ENCODE measurements at places on chromosomes 3 and 15.

DNA sequence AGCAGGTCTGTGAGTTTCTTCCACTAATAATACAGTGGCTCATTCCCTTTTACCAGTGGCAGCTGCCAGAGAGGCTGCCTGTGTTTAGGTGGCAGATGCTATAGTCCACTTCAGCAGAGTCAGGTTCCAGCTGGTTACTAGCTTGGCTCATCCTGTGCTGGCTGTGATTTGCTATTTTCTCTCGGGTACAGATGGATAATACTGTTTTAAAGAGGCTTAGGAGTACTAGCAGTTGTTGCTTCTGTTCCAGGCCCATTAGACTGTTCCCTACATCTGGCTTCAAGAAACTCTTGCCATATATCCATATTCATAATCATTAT, 41.0 kb downstream of the ZNF609 start:
- DNase-seq = no peak

DNA sequence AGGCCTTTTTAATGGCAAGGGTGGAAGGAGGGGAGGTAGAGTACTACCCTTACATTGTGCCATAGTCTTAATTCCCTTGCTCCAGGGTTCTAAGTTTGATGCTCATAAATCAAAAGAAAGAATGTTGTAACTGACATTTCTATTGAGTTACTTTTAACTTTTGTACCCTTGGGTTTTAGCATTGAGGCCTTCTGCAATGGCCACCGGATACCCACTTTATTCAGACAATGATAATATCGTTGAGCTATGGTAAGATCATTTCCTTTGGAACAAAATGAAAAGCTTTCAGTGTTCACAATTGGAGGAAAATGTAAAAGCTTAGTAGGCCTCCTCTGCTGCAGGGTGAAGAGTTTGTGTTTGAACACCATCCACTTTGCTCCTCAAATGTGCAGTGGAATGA, 16.8 kb downstream of the CGNL1 start:
- DNase-seq = no peak

DNA sequence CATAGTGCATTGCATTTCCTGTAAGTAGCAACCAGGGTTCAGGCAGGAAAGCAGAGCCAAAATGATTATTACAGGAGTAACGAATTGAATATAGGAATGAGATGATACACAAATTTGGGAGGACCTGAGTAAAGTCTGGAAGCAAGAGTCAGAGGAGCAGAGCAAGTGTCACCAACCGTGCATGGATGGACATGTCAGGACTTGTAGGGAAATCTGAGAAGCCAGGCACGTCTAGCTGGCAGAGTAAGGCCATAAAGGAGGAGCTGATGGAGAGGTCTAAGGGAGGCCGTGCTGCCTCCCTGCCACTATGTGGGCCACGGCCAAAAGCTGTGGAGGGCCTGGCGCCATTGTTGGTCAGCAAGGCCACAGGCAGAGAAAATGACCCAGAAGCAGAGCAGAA, 22.4 kb downstream of the GJD2 start:
- no peak for DNase-seq

- no peak for DNase-seq
Observed at GRCh38 chr3:184789314-184789998, 22.5 kb upstream of the VPS8 start.

DNA sequence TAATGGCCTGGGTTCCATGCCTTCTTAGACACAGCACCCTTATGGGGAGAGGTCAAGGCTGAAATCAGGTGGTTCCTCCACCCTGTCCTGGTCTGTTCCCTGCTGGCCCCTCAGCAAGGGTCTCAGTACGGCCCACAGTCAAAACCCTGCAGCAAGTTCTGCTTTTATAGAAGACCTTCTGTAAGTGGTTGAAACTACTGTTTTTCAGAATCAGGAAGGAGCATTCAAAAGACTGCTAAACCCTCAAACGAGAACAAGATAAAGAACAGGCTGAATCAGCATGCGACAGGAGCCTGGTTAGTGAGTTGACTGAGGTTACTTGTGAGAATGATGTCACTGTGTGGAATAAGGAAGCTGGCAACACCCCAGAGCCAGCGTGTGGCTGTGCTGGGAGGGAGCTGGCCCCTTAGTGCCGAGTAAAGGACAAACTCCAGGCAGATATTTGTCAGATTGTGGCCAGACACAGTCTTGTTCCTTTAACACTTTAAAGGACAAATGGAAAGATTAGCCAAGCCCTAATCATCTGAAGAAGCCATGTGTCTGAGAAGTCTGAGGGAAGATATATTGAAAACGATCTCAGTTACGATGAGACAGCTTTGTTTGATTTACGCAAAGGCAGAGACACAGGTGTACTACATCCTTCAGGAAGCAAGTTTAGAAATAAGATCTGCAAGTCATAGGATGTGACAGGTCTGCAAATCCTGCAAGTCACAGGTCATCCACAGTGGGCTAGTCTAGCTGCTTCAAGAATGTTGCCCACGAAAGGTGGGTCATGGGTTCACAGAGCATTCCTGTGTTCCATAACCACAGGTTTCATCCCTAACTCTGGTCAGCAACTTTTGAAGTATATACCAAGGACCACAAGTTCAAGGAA, 54.0 kb downstream of the B3GNT5 start:
- no peak for DNase-seq

GRCh38 chr3:12870942-12871341, 29.6 kb upstream of the RPL32 start:
- DNase-seq = no peak

DNA sequence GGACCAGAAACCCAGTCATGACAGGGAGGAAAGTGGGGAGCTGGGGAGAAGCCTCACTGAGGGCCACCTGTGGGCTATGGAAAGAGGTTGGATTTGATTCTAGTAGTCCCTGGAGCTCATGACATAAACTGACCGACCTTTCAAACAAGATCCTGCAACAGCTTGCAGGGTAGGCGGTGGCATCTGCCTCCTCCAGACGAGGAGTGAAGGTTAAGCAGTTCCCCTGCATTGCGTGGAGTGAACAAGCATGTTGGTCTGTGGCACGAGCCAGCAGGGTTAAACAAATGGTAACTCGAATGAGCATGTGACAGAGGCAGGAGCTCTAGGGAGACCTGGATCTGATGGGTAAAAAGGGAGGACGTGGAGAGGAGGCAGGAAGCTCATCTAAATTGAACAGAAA, 12.7 kb downstream of the TGM4 start:
- no peak for DNase-seq

DNA sequence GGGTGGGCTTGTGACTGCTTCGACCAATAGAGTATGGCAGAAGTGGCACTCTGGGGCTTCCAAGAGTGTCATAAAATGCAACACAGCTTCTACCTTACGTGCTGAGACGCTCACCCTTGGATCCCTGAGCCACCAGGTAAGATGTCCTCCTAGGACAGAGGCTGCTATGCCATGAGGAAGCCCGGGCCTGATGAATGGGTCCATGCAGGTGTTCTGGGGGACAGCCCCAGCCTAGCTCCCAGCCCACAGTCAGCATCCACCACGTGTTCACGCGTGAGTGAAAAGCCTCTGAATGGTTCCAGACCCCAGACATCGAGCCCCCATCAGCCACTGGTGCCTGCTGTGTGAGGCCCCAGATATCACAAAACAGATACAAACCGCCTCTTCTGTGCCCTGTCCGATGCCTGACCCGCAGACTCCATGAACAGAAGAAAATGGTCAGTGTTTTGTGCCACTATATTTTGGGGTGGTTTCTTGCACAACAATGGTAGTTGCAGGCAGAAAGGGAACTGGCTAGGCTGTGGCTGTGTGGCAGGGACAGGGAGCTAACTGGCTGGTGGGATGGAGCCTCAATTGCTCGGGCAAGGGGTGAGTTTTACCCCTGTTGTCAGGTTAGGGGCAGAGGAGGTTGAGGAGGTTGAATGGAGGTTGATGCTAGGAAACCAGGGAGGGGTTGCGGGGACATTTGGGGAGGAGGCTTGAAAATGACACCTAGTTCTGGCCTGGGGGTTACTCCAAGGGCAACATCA, 92.2 kb downstream of the LINGO1 start:
- DNase-seq = no peak

- DNase-seq = no peak
Observed at GRCh38 chr3:11282250-11283138, 10.3 kb downstream of the ATG7 start.

GRCh38 chr15:99958426-99959097, 225.3 kb upstream of the LYSMD4 start:
- no peak for DNase-seq
